ENCODE measurements at places on chromosomes 2 and 18. TPM values are rescaled to one million over a fixed set of nuclear protein-coding genes. Genes with fewer than 3 reads are reported as not detected.

DNA sequence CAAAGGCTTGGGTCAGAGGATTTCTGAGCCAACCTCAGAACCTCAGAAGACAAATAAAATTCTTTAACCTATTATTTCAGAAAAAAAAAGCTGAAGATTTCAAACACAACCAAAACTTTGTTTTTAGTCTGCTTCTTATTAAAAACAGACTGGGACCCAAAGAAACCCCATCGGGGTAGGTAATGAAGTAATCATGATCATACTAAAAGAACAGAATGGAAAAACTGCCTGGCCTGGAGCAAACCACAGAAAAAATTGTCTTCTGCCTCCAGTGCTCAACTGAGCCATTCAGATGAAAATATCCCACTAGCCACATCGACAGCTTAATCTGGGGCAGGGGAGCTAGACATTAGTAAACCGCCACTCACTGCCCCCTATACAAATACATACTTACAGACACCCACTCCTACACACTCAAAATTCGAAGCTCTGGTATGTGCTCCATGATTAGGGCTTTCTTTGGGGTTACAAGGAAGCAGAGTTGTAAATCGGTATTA, 76.5 kb downstream of the SDC1 start:
- no peak for DNase-seq

GRCh38 chr2:224434618-224435017, 32.7 kb upstream of the FAM124B start:
- no peak for DNase-seq

DNA sequence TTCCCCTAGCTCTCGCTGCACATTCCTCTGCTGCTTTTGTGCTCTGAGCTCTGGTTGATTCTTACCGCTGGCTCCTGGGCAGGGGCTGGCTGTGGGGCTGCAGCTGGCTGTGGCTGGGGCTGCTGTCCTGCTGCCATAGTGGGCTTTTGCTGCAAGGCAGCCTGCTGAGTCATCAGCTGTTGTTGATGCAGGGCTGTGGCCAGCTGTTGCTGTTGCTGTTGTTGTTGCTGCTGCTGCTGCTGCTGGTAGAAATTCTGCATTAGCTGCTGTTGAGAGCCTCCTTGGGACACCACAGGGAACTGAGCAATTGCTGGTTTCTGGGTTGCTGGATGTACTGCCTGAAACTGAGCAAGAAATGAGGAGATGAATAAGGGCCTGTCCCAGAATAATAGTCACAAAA, 77.2 kb upstream of the NFU1 start:
- no peak for DNase-seq

Gene CNDP1
- 0.31 TPM for total RNA-seq

DNA sequence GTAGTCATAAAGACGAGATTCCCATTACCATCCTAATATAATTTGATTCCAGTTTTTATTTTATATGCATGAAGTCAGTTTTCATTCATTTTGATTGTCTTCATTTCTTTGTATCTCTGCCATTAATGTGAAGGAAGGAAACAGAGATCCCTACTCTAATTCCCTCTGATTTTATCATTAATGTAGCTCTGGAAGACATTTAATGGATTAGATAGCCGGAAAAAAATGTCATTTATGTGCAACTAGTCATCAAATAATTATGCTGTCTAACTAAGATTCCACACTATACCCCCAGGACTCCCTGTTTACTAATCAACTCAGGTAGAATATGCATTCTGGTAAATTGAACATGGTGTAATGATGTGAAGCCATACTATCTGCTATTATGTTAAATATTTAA, 19.9 kb downstream of the RHBDD1 start:
- DNase-seq, result no peak

DNA sequence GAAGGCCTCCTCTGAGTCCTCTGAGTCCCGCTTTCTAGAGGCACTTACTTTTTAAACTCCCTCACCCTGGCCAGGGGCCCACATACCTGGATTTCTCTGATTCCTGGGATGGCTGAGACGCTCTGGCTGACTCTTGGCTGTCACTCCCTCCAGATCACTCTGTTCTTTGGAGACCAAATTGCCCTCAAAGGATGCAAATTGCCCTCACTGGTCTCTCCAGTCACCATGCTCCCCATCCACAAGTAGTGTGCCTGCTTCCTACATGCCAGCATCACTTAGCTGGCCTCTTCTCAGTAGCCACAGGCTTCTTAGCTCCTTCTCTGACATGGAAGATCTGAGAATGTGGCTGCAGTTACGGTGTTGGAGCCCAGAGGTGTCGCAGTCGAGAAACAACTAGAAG, 41.3 kb upstream of the CCDC68 start:
- no peak for DNase-seq

DNA sequence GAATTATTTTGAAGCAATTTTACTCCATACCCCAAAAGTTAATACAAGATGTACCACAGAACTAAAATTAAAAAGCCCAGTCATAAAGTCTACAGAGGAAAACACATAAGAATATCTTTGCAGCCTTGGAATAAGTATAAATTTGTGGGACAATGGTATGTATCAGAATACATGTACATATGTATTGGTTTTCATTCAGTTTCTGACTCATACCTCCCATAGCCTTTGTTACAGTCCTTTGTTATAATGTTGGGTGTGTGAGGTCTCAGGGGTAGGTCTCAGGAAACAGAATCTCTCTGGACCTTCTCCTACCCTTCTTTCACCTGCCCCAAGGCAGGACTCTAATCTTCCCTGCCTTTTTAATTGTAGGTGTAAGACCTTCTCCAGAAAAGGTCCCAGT, 1370.7 kb upstream of the CDH2 start:
- no peak for DNase-seq

DNA sequence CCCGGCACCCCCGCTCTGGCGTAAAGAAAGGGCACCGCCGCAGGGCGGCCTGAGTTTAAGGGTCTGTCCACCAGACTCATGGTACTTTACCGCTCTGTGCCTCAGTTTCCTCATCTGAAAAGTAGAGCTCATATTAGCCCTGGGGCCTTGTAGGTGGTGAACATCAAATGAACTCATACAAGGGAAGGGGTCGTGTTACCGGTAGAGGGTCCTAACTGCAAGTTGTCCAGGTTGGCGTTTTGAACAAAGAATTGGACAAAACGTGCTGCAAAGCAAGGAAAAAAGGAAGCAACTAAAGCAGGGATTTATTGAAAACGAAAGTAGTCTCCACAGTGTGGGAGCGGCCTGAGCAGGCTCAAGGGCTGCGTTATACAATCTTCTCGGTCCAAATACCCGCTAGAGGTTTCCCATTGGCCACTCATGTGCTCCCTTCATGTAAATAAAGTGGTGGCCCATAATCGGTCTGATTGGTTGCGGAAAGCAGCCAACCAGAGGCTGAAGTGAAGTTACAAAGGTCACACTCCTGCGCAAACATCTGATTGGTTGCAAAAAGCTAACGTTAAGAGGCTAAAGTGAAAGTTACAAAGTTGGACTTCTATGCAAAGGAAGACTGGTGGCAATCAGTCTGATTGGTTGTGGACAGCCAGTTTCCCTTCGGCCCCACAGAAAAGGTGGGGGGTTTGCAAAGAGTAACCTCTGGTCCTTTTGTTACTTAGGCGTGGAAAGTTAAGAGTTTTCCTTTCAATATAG, 80.7 kb upstream of the LDLRAD4 start:
- no peak for DNase-seq

Gene SCG2
- total RNA-seq, result 0.39 TPM

GRCh38 chr2:119704670-119705120, 25.7 kb downstream of the TMEM177 start:
- DNase-seq, result no peak

Data from ureter (tissue), 1 donor.